ENCODE measurements at places on chromosomes 12 and 14.

DNA sequence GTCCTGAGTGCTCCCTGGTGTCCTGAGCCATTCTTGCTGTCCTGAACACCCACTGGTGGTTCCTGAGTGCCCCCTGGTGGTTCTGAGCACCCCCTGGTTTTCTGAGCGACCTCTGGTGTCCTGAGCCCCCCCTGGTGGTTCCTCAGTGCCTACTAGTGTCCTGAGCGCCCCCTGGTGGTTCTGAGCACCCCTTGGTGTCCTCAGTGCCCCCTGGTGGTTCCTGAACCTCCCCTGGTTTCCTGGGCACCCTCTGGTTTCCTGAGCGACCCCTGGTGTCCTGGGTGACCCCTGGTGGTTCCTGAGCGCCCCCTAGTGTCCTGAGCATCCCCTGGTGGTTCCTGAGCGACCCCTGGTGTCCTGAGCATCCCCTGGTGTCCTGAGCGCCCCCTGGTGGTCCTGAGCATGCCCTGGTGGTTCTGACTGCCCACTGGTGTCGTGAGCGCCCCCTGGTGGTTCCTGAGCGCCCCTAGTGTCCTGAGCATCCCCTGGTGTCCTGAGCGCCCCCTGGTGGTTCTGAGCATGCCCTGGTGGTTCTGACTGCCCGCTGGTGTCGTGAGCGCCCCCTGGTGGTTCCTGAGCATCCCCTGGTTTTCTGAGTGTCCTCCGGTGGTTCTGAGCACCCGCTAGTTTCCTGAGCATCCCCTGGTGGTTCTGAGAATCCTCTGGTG is 473.1 kb downstream of the TMEM121 start:
- DNase-seq: no peak

- no peak for DNase-seq
Measured at GRCh38 chr12:85993746-85994145, 119.7 kb downstream of the NTS start.

DNA sequence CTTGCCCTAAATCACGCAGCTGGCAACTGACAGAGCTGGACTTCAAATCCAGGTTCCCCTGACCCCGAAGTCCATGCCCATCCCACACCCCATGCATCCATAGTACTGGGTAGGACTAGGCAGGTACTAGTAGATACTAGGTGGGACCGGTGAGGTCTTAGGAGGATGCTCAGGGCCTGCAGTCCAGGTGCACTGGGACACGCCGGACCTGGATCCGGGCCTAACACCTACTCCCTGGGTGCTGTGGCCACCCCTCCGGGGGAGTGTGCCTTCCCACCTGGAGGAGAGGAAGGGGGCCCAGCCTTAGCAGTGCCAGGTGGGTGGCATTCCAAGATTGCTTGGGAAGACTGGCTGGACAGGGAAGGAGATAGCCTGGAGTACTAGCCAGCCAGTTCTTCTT is 64.8 kb downstream of the CACNA1C start:
- DNase-seq: no peak

DNA sequence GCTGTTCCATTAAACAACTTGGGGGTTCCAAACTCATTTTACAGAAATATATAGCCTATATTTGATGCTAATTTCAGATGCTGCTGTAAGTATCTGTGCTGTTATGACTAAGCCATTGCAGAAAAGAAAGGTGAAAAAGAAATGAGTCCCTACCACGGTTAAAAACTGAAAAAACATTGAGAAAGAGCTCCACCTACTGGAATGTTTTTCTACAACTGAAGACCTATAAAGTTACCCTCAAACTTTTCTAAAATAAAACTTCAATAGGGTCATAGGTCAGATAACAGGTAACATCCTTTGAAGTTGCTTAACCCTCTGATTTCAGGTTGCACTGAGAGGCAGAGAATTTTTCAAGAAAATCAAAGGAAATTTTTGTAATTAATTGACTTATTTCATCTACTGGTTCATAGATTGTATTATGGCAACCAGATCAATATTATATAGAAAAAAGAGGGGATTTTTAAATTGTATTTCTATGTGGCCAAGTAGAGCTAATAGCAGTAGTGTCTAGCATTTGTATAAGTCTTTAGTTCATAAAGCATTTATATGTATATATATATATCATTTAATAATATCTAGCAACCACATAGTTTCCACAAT is 279.9 kb downstream of the RPS29 start:
- no peak for DNase-seq

All from activated gamma-delta T cell (primary cell).